ENCODE measurements at places on chromosomes 13 and 19.

DNA sequence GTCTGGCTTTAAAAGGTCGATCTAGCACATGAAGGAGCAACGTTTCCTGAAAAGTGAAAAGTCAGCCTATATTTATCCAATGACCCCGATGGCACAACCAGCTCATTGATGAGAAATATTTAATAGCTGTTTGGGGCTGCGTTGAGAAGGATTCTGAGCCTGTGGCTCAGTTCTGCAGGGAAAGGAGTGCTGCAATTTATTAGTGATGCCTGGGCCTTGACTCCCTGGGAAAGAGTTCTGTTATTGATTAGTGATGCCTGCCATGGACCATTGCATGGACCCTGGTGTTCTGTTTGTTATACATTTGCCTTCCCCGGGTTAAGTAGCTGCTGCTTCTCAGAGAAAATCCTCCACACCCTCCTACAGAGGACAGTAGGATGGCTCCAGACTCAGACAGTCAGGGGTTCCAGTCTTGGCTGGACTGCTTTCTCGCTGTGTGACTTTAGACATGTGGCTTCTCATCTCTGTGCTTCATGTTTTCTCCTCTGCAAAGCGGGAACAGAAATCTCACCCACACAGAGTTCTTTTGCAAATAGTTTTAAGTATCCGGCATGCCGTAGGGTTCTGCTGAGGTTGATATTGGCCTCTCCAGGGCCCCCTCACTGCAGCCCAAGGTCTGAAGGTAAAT, 17.7 kb upstream of the PTPRS start:
- DNase-seq: no peak

GRCh38 chr19:48900477-48901406, 630 bp downstream of the NUCB1 start:
- no peak for DNase-seq

DNA sequence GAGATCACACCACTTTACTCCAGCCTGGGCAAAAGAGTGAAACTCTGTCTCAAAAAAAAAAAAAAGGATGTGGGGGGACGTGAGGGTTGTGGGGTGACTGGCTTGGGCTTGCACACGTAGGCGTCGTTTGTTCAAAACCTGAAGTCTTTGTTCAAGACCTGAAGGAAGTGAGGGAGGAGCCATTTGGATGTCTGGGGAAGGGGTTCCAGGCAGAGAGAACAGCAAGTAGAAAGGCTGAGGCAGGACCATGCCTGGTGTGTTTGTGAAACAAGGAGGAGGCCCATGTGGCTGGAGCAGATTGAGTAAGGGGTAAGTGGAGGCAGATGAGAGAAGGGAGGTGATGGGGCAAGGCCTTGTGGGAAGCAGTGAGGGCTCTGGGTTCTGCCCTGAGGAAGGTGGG, 27.8 kb downstream of the PIN1 start:
- DNase-seq: no peak

- no peak for DNase-seq
Observed at GRCh38 chr19:44707794-44708193, 8.8 kb downstream of the CEACAM16 start.

DNA sequence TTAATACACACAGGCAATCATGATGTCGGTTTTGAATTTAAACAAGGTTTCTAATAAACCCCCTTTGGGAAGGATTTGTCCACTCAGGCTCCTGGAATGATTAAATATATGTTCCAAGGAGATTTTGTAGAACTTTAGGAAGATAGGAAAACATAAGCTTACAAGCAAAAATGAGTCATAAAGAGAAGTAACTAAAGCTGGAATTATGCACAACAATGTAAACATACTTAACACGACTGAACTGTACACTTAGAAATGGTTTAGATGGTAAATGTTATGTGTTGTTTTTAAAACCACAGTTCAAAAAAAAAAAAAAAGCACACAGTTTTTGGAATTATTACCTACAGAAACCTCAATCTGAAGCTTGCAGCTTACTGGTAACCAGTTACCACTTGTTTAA, 304.4 kb downstream of the NALCN start:
- DNase-seq: no peak

GRCh38 chr19:47109541-47110375, 3.8 kb downstream of the ZC3H4 start:
- peak; percentile 71 for DNase-seq

GRCh38 chr13:83223546-83223945, 658.7 kb downstream of the SLITRK1 start:
- DNase-seq: no peak

- DNase-seq: no peak
Observed at GRCh38 chr13:32173881-32174280, 141.3 kb downstream of the ZAR1L start.

GRCh38 chr13:93942016-93942415, 537.5 kb downstream of the DCT start:
- DNase-seq: no peak

DNA sequence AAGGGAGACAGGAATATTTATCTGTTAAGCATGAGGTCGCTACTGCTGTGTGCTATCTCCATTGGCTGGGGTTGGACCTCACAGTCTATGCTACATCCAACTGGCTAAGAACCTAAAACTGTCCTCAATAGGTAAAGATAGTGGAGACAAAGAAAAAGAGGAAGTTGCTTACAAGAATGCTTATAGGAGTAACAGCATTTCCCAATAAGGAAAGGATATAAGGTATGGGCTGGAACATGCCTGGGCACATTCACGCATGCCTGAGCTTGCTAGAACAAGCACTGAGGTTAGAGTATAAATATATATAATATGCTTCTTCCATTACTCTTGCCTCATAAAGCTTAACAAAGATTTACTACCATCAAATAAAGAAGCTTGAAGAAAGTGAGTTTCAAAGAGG, 47.9 kb upstream of the CEACAM21 start:
- no peak for DNase-seq

DNA sequence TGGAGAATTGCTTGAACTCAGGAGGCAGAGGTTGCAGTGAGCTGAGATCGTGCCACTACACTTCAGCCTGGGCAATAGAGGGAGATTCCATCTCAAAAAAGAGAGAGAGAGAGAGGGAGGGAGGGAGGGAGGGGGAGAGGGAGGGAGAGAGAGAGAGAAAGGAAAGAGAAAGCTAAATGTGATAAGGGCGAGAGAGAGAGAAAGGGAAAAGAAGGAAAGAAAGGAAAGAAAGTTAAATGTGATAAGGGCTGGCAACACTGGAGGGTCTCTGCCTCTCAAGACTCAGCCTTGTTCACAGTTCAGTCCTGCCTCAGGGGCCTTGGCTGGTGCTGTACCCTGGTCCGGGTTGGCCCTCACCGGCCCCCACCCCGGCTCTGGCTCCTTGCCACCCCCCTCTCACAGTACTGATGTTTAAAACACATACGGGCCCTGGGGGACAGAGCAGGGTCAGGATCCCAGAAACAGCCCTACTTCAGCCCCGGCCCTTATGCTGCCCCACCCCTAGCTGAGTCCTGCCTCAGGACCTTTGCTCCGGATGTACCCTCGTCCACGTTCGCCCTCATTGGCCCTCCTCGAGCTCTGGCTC, 3.5 kb downstream of the MAP1S start:
- DNase-seq: no peak

DNA sequence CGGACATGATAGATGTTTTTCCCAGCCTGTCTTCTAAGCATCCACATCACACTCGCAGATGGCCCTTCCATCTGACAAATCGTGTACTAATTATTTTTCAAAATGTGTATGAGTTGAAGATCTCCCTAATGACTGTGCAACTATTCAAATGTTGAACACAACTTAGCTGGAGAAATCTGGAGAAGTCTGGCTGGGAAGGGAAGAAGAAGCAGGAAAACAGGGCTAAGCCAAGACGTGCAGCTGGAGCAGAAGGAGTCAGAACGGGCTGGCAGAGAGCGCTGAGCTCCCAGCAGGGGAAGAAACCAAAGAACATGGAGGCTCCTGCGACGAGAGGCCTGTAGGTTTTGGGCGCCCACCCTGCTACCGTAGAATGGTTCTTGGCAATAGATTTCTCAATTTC, 13.2 kb upstream of the LATS2 start:
- no peak for DNase-seq

- no peak for DNase-seq
Observed at GRCh38 chr19:6963244-6963852, 57.9 kb downstream of the MBD3L2B start.

DNA sequence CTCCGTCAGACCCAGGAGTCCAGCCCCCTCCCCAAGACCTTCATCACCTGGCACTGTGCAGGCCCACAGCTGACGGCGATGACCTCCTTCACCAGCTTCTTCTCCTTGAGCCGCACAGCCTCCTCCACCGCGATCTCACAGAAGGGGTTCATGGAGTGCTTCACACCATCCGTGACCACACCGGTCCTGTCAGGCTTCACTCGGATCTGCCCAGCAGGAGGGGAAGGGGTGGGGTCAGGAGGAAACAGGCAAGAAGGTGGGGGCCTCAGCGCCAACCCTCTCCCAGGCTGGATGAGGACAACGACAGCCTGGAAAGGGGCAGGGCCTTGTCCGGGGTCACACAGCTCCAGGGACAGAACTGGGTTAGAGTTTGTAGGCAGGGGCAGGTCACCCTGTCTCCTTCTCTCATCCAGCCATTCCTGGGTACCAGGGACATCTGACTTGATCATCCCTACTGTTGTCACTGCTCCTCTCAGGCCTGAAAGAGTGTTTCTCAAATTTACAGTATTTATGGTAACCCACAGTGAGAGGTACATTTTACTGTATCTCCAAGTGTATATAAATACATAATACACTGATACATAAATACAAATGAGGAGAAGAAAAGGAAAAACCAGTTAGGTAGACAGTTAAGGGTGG, 12.0 kb downstream of the ETFB start:
- no peak for DNase-seq

DNA sequence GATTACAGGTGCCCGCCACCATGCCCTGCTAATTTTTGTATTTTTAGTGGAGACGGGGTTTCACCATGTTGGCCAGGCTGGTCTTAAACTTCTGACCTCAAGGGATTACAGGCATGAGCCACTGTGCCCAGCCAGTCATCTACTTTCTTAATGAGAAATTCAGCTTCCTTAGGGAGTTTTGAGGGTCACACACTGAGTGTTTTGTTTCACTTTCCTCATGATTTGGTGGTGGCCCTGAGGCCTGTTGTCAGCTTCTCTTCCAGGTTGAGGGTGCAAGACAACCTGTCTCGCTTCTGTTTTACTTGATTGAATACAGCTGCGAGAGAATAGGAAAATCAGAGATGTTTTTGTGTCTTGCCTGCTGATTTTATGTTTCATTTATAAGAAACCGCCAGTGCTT, 9.9 kb downstream of the FRY start:
- DNase-seq: no peak

DNA sequence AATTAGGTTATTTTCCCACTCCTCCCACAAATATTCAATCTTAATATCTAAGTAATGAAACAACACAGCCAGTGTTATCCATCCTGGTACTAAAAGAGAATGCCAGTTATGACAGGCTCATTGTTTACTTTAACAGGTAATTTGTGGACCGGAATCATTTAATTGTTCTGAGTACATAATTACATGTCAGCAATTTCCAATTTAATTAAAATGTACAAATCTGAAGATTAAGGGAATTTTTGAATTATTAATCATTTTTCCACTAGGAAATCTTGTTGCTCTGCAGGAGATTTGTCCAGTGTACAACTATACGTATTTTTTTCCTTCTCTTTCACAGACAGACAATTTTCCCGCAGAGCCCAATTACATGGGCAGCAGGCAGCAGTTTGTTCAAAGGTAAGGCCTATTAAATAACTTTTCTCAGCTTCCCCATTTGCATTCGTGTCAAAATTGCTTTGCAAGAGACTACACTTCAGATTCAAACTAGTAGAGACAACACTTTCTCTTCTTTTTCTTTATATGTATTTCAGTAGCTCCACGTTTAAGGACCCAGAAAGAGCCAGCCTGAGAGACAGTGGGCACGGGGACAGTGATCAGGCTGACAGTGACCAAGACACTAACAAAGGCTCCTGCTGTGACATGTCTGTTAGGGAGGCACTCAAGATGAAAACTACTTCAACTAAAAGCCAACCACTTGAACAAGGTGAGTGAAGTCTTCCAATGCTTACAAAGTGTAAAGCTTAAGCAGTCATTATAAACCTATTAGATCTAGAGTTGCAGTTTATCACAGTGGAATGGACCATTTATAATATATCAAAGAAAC, 34.8 kb downstream of the PCDH17 start:
- no peak for DNase-seq

DNA sequence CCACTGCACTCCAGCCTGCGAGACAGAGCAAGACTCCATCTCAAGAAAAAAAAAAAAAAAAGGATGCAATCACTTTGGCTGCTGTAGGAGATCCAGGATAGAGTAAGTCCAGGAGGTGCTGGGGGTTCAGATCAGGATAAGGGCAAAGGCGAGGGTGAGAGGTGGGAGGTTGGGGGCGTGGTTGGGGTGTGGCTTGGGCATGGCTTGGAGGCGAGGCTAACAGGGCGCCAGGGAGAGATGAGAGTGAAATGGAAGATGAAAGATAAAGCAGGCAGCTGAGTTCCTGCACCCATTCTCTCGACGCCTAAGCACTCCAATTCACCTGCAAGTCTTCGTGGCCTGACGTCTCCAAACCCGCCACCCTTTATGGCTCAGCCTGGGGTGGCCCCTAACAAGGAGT, 25.0 kb upstream of the ZNRF4 start:
- DNase-seq: no peak

- DNase-seq: no peak
Observed at GRCh38 chr13:89324582-89324981, 1653.4 kb downstream of the SLITRK5 start.

- DNase-seq: no peak
Observed at GRCh38 chr13:110319774-110320509, 12.9 kb downstream of the COL4A2 start.

DNA sequence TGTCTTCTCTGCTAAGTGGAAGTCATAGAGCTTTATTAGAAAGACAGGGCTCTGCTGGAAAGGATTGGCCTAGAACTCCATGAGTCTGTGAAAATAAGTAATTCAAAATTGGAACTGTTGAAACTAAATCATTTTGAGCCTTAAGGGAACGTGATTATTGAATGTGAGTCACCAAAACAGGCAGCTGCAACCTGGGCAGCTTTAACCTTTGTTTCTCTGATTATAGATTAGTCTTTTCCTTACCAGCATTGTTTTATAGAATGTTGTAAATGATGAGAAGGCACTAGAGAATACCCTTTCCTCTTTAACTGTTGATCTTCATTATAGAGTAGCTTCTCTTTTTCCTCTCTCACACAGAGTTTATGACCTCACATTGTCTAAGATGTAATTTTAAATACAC, 638.8 kb upstream of the SLITRK6 start:
- DNase-seq: no peak

DNA sequence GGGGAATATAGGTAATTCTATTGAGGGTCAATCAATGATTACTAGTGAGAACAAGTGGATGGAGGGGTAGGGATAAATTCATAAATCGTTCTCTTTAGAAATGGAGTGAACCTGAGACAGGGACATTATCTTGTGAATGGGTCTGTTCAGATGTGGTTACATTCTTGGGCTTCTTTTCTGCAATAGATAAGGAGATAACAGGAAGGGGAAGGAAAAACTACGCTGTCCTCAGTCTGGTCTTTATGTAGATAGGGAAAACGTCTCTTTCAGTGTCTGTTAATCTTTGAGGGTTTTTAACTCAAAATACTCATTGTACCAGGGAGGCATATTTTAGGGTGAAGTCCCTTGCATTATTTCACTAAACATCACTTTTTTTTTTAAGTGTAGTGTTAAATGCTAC, 266.7 kb upstream of the MAB21L1 start:
- DNase-seq: no peak

GRCh38 chr19:40659566-40659965, 30.9 kb downstream of the NUMBL start:
- no peak for DNase-seq

GRCh38 chr19:40598121-40598917, 2.9 kb upstream of the LTBP4 start:
- peak; percentile 82 for DNase-seq

- no peak for DNase-seq
Observed at GRCh38 chr13:39186205-39186875, 148.1 kb downstream of the NHLRC3 start.

All from natural killer cell treated with Interleukin-12 subunit alpha and Interleukin-12 subunit beta and Interleukin-15 and Interleukin-18, amount 100 ng/mL, for 72 hours (primary cell).